ENCODE measurements at places on chromosomes 3 and 15. TPM values are rescaled to one million over a fixed set of nuclear protein-coding genes. Genes with fewer than 3 reads are reported as not detected.

SPESP1 gene
- total RNA-seq: not detected

GP5 gene
- total RNA-seq: not detected

TMCO5A gene
- total RNA-seq: not detected

TRIM71 gene
- total RNA-seq: not detected

SHISA5 gene
- 117 TPM for total RNA-seq

SCN11A gene
- total RNA-seq: not detected

THSD4 gene
- 27.2 TPM for total RNA-seq

MCF2L2 gene
- total RNA-seq: 0.13 TPM

DLEC1 gene
- total RNA-seq: 0.05 TPM

MOBP gene
- not detected for total RNA-seq

CADPS gene
- not detected for total RNA-seq

PYGO1 gene
- 7.7 TPM for total RNA-seq

TGM5 gene
- not detected for total RNA-seq

GOLGA8G gene
- not detected for total RNA-seq

TM4SF18 gene
- 32.0 TPM for total RNA-seq

ADAMTS17 gene
- 0.09 TPM for total RNA-seq

SCAPER gene
- total RNA-seq: 4.4 TPM

CACNA2D2 gene
- total RNA-seq: 0.61 TPM

GPR87 gene
- total RNA-seq: 2.7 TPM

RYK gene
- total RNA-seq: 28.7 TPM

GLDN gene
- not detected for total RNA-seq

MUC4 gene
- 0.02 TPM for total RNA-seq

NTRK3 gene
- total RNA-seq: 24.0 TPM

GABRR3 gene
- not detected for total RNA-seq

DPPA2 gene
- not detected for total RNA-seq

ACVR2B gene
- 3.1 TPM for total RNA-seq

PEX5L gene
- total RNA-seq: not detected

GPR62 gene
- total RNA-seq: not detected

STAB1 gene
- total RNA-seq: 0.07 TPM

CSPG4 gene
- 0.12 TPM for total RNA-seq

ZNF662 gene
- not detected for total RNA-seq

TRA2B gene
- total RNA-seq: 160 TPM

SCAMP2 gene
- total RNA-seq: 66.5 TPM

CMTM8 gene
- 9.8 TPM for total RNA-seq

PRR20G gene
- total RNA-seq: 1.1 TPM

CEMIP gene
- 1.2 TPM for total RNA-seq

RBPMS2 gene
- total RNA-seq: 6.2 TPM

ALPK3 gene
- total RNA-seq: 0.10 TPM

ZKSCAN7 gene
- not detected for total RNA-seq

SLC9C1 gene
- total RNA-seq: not detected

FANCD2 gene
- 17.9 TPM for total RNA-seq

CYP19A1 gene
- 0.22 TPM for total RNA-seq

ATP10A gene
- total RNA-seq: 9.8 TPM

EDC3 gene
- 21.2 TPM for total RNA-seq

AP2M1 gene
- total RNA-seq: 298 TPM

ITGA11 gene
- total RNA-seq: 7.5 TPM

CHRD gene
- 0.35 TPM for total RNA-seq

GPR156 gene
- 0.24 TPM for total RNA-seq
